Neural progenitor cell (in vitro differentiated cells): ENCODE measurements at places on chromosomes 5 and 9.

- H3K4me3 ChIP-seq, result no peak overlapping the region
- no peaks in the 10 kb centered on the region for H3K4me1 ChIP-seq
- no peaks in the 10 kb centered on the region for H3K36me3 ChIP-seq
- H3K27ac ChIP-seq, result no peak overlapping the region
- H3K27me3 ChIP-seq, result no peaks in the 10 kb centered on the region
These were observed 222.3 kb downstream of the DMRT2 start for GRCh38 chr9:1272488-1272887.

GRCh38 chr5:112016980-112017379, 260.0 kb upstream of the NREP start:
- no peak overlapping the region for H3K4me3 ChIP-seq
- H3K36me3 ChIP-seq, result no peaks in the 10 kb centered on the region
- H3K27ac ChIP-seq, result no peak overlapping the region
- peaks cover 4% of the 10 kb centered on the region for H3K4me1 ChIP-seq

DNA sequence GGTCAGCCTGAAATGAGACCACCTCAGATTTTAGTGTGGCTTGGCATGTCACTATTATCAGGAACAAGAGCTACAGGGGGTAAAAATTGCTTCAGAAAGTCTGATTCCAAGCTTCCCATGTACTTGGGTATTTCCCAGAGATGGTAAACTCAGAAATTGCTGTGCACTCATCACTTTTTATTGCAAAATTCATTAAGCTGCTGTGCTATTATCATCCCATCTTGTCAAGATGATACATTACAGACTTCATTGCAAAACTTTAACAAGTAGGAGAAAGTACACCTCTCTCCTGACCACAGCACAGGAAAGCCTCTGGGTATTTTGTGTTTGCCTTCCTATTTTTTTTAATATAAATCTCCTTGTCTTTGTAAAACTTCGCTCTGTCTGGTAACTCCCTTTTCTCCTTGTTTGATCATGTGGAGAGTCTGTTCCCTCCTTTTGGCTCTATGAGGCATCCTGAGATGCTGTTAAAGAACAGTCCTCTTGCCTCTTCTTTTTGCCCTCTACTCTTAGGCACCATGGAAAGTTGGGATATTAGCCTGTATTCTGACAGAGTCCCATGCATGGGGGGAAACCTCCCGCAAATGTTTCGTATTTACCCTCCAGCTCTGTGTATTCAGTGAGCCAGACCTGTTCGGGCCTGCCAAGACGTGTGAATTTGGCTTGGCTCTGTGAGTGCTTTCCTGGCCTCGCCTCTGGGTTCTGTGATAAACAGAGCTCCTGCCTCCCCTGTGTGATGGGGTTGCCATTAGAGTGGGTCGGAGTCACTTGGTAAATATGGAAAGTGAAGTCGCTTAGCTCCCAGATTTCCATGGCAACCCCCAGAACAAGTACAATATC, 260.7 kb downstream of the NR3C1 start:
- no peak overlapping the region for H3K27ac ChIP-seq
- no peak overlapping the region for H3K4me3 ChIP-seq
- H3K36me3 ChIP-seq, result no peaks in the 10 kb centered on the region

- H3K27ac ChIP-seq, result no peak overlapping the region
- H3K4me3 ChIP-seq, result no peak overlapping the region
- no peaks in the 10 kb centered on the region for H3K4me1 ChIP-seq
- DNase-seq, result no peak
These were observed 242.9 kb downstream of the MCTP1 start for GRCh38 chr5:95042037-95042436.

DNA sequence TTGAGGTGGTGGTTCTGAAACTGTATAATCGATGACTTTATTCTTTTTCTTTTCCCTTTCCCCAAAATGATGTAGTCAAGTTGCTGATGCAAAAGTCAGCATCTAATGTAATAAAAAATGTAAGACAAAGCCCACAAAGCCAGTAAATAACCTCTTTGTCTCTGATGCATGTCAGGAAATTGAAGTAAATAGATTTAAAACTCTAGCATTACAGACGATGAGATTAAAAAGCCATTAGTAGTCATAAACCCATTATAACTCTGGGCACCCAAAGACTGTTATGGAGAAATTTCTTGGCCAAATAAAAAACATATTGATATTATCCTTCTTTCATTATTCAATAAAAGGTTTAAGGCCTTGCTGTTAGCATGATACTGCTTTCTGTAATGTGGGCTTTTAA, 548.7 kb downstream of the TUSC1 start:
- H3K4me1 ChIP-seq, result peaks cover 8% of the 10 kb centered on the region
- no peaks in the 10 kb centered on the region for H3K36me3 ChIP-seq
- no peak overlapping the region for H3K4me3 ChIP-seq
- DNase-seq, result no peak
- no peaks in the 10 kb centered on the region for H3K27me3 ChIP-seq
